Urinary bladder (tissue), 4 donors: ENCODE measurements at places on chromosomes 7 and 10. TPM values are rescaled to one million over a fixed set of nuclear protein-coding genes. Genes with fewer than 3 reads are reported as not detected.

DNA sequence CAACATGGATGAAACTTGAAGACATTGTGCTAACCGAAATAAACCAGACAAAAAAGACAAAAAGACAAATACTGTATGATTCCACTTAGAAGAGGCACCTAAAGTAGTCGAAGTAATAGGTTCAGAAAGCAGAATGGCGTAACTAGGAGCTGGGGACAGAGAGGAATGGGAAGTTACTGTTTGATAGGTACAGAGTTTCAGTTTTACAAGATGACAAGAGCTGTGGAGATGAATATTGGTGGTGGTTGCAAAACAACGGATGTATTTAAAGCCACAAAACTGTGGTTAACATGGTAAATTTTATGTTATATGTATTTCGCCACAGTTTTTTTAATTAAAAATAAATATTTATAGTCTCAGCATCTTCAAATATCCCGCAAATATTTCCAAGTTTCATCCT is 64.1 kb upstream of the DIP2C start:
- DNase-seq: no peak

DNA sequence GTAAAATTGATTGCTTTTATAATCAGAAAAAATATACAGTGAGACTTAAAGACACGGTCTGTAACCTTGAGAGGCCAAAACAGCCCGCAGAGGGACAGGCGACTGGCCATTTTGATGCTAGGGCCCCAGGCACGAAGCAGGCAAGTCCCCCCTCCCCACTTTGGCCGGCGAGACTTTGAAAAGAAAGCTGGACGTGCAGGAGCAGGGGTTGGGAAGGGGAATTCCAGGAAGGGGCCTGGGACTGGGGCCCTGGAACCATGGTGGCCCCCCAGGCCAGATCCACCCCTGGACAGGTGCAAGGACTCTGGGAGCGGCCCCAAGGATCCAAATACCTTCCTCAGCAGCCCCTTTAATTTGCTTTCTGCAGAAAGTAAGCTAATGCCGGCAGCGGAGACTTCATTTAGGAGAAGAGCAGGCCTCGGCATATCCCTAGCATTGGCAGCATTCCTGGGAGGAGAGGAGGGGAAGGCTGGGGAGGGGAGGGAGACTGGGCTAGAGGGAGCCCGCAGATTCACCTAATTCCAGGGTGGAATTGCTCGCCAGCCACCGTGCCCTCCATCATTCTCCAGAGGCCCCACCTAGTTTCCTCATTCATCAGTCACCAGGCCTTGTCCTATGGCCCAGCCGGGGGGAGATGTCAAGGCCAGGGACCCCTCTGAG is 24.9 kb upstream of the TNRC18 start:
- no peak for DNase-seq

DNA sequence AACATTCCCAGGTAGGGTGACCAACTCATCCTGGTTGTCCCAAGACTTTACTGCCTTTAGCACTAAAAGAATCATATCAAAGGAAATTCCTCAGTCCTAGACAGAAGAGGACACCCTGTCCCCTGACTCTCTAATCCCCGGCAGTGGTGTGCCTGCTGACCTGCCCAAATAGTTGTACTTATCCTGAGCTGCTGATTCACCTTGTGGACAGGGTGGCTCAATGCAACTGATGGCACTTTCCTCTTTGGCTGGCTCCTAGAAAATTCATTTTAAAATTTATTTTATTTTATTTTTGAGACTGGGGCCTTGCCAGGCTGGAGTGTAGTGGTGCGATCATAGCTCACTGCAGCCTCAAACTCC is 111.7 kb downstream of the JCAD start:
- DNase-seq: no peak

GRCh38 chr10:122417667-122418066 is 36.8 kb upstream of the ARMS2 start:
- no peak for DNase-seq

DNA sequence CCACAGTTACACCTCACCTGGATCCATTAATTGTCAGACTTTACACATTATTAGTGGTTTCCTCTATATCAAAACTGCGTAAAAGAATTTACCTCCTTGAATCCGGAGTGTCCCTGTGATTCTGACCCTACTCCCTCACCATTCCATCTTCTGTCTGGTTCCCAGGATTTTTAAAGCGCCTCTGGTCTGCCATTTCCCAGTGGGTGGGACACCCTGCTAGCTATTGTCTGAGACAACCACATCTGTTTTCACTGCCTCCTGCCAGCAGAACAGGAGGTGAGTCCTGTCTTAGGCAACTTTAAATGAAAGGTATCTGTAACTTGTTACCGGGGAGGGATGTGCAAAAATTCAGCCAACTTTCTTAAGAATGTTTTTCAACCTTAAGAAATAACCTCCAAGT is 2.3 kb downstream of the MACROH2A2 start:
- DNase-seq: no peak

TET1 gene
- total RNA-seq: 41.6 TPM

DNA sequence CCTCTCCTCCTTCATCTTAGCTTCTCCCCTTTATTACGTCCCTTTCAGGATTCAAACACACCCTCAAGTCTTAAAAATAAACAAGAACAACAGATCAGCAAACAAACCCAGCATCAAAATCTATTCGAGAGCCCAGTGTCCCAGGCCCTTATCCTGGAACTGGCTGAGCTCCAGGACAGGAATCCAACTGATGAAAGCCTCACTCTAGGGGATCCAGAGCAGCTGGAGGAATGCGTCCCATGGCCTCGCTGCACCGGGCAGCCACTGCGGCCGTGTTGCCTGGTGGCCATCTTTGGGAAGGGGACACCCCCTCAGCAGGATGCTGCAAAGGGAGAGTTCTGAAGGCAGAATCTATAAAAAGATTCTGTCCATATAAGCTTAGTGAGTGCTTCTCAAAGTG is 156.5 kb upstream of the BMPER start:
- DNase-seq: no peak

- no peak for DNase-seq
These were observed 34.7 kb downstream of the IMMP2L start for GRCh38 chr7:111527545-111527944.

SPDYE6 gene
- not detected for total RNA-seq

TFPI2 gene
- 19.3 TPM for total RNA-seq

GRCh38 chr7:22851145-22851544 is 28.5 kb upstream of the TOMM7 start:
- no peak for DNase-seq

CYP3A4 gene
- total RNA-seq: not detected
